Upper lobe of right lung (tissue), 1 donor: ENCODE measurements at places on chromosomes 7 and 10. TPM values are rescaled to one million over a fixed set of nuclear protein-coding genes. Genes with fewer than 3 reads are reported as not detected.

GRCh38 chr10:50552308-50552707 lies 71.4 kb downstream of the SGMS1 start:
- DNase-seq, result no peak

HOXA9 gene
- total RNA-seq, result 1.2 TPM

DNA sequence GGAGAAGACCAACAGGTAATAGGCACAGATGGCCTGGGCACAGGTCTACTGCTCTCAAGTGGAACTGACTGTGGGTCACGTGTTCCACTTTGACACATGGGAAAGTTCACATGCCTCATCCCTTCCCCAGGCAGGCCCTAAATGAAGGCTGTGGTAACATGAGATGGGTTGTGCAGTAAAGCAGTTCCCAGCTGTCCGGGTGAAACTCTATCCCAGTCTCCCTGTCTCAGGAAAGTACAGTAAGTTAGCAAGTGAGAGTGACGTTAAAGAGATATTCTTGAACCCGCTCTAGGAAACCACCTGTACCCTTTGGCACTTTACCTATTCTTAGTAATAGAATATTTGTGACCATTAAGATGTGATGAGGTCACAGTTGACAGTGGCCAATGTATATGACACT lies 343.7 kb upstream of the AOAH start:
- no peak for DNase-seq

- DNase-seq, result no peak
Observed at GRCh38 chr7:129144834-129145668, 544 bp downstream of the TSPAN33 start.

DNA sequence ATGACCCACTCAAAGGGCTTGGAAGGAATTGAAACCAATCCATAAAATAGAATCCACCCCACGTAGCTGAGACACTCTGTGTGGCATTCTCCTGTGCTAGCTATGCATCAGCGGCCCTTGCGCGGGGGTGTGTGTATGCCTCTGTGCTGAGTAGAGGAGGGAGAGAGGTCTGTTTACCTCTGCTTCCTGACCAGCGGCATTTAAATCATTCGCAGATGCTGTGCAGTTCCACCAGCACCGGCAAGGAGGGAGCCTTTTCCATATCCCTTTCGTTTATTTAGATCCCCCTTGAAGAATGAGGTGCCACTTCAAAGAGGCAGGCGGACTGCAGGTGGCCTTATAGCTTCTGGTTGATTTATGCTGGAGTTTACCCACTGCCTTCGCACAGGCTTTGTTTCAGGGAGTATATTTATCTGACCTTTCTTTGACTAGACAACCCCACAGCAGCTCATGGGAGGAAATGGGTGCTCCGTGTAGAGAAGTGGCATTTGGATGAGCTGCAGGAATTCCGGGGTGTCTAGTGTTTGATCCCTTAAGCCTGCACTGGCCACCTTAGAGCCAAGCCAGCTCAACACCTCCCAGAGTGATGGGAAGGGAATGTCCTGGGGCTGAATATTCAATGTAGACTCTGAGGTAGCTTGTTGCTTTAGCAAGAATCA lies 11.4 kb downstream of the C10orf53 start:
- no peak for DNase-seq

DNA sequence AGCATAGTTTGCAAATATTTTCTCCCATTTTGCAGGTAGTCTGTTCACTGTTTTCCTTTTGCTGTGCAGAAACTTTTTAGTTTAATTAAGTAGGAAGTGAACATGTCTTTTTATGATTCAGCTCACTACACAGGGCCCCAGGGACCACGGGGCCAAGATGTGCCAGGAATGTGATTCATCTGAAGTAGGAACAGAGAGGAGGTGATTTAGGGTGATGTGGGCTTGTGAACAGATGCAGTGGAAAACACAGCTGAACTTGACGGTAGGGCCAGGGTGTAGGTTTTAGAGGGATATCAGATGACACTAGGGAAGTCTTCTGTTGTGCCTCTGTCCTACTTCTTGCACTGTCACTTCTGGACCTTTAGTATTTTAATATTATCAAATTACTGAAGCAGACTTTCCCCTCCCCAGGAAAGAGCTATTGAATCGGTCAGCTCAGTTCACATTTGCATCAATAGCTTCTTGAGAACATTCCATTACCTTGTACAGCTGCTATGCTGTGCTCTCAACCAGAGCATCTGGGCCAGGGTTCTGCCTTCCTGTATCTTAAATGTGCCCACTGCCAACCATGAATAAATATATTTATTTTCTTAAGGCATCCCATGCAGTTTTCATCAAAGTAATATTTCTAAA lies 96.9 kb downstream of the OSBPL3 start:
- no peak for DNase-seq

GRCh38 chr7:101990811-101991418 lies 173.5 kb downstream of the CUX1 start:
- DNase-seq, result no peak

DNA sequence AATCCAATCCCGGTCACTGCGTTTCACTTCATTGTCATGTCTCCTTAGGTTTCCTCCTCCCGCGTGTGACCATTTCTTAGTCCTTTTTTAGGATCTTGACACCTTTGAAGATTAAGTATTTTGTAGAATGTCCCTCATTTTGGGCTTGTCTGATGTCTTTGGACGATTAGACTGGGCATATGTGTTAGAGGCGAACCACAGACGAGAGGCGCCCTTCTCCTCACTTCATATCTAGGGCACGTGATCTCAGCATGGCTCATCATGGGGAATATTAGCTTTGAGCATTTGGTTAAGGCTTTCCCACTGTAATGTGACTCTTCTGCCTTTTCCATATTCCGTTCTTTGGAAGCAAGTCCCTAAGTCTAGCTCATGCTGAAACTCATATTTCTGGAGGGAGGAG lies 59.0 kb downstream of the KCNH2 start:
- no peak for DNase-seq

GRCh38 chr7:107150375-107151073 lies 18.3 kb upstream of the HBP1 start:
- DNase-seq, result no peak

- no peak for DNase-seq
Observed at GRCh38 chr10:1295756-1296480, 239.7 kb downstream of the WDR37 start.

GRCh38 chr10:67539312-67539711 lies 156.7 kb downstream of the CTNNA3 start:
- no peak for DNase-seq

GRCh38 chr7:81349044-81349443 lies 420.8 kb downstream of the HGF start:
- DNase-seq, result no peak

DNA sequence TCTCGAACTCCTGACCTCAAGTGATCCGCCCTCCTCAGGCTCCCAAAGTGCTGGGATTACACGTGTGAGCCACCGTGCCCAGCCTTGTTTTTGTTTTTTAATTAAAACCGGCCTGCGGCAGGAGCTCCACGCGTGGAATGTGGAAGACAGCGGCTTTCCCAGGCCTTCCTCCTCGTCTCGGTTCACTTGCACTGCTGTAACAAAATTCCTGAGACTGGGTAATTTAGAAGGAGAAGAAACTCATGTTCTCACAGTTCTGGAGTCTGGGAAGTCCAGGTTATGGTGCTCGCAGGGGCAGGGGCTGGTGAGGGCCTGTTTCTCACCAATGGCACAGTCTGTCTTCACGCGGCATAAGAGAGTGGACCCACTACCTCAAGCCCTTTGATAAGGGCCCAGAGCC lies 14.4 kb upstream of the CRYGN start:
- DNase-seq, result no peak

DNA sequence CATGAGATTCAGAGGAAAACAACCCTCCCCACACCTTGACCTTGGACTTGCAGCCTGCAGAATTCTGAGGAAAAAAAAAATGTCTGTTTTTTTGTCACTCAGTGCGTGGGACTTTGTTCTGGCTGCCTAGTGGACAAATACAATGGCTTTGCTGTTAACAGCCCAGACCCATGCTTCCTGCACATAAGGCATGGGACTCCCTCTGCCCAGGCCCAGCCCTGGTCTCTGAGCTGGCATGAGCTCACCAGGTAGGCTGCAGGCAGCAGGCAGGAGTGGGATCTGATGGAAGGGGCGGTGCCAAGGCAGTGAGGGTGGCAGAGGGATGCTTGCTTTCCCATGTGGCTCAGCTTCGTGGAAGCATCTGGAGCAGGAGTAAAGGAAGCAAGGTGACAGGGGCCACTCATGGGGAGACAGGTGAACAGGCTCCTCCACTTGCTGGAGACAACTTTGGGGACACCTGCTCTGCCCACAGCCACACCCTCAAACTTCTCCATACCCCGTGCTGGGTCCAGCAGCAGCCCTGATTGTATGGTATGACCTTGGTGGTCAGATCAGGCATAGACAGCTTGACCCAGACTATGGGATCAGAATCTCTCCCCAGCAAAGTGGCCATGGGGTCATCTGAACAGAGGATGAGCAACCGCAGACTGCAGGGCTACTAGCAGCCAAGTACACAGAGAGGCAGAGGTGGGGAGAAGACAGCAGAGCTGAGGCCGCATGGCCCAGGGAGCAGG lies 27.0 kb downstream of the ANXA8 start:
- peak; percentile 51 for DNase-seq

GRCh38 chr7:117824592-117824991 lies 48.6 kb downstream of the CTTNBP2 start:
- DNase-seq, result no peak
